Jurkat, Clone E6-1 (cell line): ENCODE measurements at places on chromosomes 1 and 21.

DNA sequence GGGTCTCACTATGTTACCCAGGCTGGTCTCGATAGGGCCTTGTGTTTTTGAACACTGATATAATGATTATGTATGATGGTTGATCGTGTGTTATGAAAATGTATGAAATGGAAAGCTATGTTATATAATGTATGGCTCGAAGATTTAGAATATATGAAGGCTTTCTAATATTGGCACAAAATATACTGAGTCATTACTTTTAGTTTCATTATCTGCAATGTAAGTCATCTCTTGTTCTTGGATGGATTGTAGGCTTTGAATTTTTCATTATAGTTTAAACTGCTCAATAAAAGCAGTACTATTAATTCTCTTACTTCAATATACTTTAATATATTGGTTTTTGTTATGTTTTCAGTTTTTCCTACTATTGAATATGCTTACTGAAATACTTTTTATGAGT is 10.1 kb downstream of the FMN2 start:
- DNase-seq = no peak

DNA sequence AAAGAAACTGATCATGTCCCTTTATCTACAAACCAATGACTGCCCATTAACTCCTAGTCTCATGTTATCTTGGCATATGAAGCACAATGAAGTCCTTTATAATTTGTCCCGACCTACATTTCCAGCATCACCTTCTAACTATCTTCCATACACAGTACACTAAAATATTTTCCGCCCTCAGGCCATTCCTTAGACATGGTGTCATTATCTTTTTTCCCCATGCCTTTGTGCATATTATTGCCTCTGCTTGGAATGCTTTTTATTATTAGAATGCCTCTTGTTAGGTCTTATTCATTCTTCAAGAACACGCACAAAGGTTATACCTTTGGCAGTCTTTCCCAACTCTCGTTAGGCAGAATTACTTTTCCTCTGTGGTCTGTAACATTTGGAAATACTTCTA is 39.6 kb downstream of the ATG4C start:
- DNase-seq = no peak

DNA sequence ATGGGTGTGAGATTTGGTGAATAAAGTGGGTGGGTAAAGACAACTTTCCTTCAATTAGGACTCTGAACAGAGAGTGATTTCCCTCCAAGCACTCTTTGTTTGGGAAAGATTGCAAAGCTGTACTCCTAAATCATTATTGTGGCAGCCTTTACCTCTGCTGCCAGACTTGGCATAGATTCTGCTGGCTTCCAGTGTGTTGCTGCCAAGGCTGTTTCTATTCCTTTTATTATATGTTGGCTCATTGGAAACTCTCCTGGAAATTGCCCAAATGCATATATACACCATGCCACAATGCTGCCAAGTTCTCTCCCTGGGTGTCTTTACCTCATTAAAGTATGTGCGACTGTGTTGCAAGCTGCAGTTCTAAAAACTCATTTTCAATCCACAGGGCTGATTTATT is 668.0 kb downstream of the MRPL39 start:
- DNase-seq = no peak

DNA sequence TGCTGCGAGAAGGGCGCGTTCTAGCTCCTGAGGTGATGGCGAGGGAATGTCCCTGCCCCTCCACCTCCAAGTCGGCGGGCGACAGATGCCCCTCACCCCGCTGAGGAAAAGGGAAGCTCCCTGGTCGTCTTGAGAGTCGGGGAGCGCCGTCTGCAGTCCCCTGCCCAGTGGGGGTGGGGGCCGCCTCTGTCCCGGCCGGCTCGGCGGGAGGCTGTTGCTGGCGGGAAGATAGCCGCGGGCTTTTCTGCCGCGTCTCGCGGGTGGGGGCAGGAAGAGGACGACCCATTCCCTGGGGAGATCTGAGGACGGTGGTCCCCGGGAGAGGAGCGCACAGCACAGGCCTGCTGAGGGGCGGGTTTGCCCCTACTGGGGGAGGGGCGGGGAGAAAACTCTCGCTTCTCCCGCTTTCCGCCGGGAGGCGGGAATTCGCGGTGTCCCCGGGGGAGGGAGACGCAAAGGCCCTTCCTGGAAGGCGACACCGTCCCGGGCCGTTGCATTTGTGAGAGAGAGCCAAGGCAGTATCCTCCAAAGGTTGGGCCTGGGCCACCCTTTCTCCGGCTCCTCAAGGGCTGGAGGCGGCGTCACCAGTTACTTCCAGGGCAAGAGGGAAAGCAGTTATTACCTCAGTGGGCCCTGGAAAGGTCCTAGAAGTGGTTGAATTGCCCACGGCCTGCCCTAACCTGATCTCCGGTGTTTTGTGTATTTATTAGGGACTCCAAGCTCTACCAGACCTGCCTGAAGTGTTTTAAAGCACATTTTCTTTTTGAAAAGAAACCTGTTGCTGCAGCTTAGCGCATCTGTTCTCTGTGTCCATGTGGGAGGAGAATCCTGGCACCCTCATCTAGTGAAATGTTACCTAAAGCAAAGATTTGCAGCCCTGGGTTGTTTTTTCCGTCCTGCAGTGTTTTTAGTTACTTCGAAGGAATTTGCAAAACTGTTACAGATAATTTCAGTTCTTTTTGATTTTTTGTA is 648 bp downstream of the S100PBP start:
- peak; percentile 45 for DNase-seq

- DNase-seq = no peak
These were observed 588 bp downstream of the FLVCR1 start for GRCh38 chr1:212858461-212859265.

GRCh38 chr1:21707086-21707840 is 38.1 kb upstream of the RAP1GAP start:
- no peak for DNase-seq

- no peak for DNase-seq
These were observed 18.1 kb downstream of the CNR2 start for GRCh38 chr1:23895082-23895481.

DNA sequence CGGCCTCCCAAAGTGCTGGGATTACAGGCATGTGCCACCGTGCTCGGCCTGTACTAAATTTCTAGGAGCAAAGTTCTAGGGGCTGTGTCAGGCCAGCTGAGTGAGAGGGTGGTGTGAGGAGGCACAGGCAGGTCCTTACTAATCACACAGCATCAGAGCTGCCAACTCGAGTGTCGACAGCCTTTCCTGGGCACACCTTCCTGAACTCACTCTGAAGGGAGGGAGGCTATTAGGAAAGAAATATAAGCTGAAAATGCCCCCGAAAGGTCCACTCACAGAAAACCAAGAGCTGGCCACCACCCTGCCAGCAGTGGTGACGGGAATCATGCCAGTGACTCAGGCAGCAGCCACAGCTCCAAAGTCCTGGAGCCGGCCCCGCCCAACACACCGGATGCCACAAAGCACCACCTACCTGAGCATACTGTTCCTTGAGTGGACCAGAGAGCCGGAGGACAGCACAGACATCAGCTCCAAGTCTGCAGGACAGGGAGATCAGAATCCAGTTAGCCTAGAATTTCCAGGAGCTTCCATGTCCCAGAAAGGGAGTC is 4.5 kb downstream of the PMVK start:
- DNase-seq = no peak

DNA sequence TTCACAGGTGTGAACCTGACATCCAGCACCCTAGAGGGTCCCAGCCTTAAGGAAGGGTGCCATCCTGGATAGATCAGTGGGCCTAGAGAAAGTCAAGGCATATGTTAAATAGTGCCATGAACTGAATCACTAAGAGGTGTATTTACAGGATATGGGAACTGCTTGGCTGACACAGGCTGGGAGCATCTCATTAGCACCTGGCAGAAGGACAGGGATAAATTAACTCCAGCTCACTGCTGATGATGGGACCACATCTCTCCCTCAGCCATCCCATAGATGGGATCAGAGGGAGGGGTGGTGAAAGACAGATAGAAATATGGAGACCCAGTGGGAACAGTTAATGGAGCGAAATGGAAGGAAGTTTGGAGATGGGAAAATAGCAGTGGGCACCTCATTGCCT is 122.0 kb downstream of the IGSF21 start:
- DNase-seq = no peak

- no peak for DNase-seq
These were observed 51.5 kb downstream of the VANGL2 start for GRCh38 chr1:160451859-160452232.

- no peak for DNase-seq
These were observed 59.3 kb upstream of the GNG12 start for GRCh38 chr1:67892476-67893125.

DNA sequence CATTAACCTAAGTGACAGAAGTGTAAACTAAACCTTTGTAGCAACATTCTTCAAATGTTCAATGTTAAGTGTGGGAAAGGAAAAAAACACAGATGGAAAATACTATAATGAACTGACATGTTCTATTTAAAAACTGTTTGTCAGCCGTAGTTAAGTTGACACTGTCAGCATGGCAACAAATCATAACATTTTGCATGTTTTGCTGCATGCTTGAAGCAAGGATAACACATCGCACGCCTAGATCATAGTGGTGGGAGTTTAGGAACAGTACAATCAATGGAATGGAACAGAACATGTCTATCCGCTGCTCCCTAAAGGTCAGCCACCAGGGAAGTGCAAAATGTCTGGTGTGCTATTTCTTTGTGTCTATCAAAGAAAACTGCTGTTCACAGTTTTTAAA is 62.5 kb upstream of the ESRRG start:
- DNase-seq = no peak

GRCh38 chr1:32861904-32862695 is 8.6 kb downstream of the FNDC5 start:
- DNase-seq = no peak

DNA sequence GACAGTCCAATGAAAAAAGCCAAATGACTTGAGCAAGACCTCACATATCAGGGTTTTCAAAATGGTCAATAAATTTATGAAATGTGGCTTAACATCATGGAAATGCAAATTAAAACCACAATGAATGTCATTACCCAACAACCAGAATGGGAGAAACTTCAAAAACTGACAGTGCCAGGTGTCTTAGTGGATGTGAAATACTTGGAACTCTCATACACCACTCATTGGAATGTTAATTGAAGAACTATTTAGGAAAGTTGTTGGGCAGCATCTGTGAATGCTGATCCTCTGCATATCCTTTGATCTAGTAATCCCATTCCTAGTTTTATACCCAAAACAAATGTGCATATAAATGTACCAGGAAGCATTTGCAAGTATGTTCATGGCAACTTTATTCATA is 19.2 kb upstream of the BACH1 start:
- no peak for DNase-seq

- DNase-seq = no peak
These were observed 14.2 kb downstream of the RGS8 start for GRCh38 chr1:182670032-182670749.

DNA sequence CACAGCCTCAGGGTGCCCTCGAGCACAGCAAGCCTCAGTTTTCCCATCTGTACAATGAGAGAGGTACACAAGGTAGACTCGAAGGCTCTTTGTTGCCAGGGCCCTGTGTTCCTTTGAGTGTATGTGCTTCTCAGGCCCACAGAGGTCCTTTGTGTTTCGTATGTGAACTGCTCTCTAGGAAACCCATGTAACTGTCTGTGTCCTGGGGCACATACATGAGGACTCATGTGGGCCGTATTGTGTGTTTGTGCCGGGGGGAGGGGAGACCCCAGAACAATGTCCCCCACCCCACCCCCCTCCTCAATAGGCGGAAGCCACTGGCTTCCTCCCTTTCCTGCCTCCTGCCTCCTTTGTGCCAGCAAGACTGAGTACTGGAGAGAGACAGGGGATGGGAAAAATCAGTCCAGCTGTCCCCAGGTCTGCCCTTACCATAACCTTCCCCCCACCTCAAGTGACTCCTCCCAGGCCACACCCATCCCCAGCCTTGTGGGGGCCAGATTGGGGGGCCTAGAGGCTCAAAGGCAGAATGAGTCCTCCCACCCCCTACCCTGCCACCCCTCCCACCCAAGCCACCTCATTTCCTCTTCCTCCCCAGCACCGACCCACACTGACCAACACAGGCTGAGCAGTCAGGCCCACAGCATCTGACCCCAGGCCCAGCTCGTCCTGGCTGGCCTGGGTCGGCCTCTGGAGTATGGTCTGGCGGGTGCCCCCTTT is at the start of gene TIE1:
Gene TIE1 (plus strand): TSS at position 605 of the 717 bp plus-strand sequence. CDS start 90 bp downstream, at position 695.
- no peak for DNase-seq

- DNase-seq = no peak
These were observed 435.9 kb upstream of the PRMT6 start for GRCh38 chr1:106620521-106620954.

DNA sequence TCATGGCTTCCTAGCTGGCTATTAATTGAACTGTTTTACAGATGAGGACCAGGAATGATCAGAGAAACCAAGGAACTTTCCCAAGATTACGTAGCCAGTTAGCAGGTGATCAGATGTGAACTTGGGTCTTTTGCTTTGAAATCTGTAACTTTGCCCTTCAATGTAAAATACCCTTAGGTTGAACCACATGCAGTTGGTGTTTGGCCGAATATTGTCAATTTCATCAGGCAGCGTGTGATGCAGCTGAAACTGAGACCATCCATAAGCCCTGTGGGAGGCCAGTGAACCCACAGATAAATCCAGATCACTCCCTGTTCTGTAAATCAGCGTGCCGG is 150.8 kb downstream of the ETS2 start:
- no peak for DNase-seq

- no peak for DNase-seq
These were observed 332.8 kb downstream of the KCTD3 start for GRCh38 chr1:215899901-215900300.

GRCh38 chr1:56284928-56285327 is 294.4 kb downstream of the PLPP3 start:
- no peak for DNase-seq

DNA sequence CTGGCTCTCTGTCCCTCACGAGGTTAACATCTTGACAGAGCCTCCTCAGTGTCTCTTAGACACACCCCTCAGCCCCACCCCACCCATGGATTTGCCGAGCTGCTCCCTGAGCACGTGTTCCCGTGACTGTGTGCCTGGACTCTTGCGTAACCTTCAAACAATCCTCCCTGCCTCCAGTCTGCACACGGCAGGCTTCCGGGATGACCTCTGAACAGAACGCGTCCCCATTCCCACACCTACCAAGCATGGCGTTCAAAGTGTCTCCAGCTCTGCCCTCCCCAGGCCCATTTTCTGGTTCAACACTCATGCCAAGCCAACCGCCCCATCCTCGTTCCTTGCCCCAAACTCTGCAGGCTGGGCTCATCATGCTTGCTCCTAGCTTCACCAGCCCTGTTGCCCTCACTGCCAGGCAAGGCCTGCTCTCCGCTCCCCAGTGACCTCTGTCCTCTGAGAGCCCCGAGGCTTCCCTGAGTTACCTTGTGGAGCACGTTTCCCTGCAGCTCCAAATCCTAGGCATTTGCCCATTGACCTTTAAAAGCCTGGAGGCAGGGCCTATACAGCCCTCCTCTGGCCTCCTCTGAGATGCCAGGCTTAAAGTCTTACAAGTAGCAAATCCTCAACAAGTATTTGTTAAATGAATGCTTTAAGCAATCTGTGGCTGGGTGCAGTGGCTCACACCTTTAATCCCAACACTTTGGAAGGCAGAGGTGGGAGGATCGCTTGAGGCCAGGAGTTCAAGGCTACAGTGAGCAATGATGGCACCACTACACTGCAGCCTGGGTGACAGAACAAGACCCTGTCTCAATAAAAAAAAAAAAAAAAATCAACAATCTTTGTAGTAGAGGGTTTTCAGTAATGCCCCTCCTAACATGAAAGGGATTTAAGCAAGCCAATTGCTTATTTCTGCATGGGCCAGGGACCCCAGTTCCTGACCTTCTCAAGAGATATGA is 5.0 kb downstream of the AGT start:
- DNase-seq = no peak

GRCh38 chr1:170967042-170967910 is 31.9 kb downstream of the MROH9 start:
- DNase-seq = peak; percentile 36
